ENCODE measurements at places on chromosomes 4 and X.

GRCh38 chr4:70943114-70943513 is 40.9 kb downstream of the MOB1B start:
- no peak for DNase-seq

DNA sequence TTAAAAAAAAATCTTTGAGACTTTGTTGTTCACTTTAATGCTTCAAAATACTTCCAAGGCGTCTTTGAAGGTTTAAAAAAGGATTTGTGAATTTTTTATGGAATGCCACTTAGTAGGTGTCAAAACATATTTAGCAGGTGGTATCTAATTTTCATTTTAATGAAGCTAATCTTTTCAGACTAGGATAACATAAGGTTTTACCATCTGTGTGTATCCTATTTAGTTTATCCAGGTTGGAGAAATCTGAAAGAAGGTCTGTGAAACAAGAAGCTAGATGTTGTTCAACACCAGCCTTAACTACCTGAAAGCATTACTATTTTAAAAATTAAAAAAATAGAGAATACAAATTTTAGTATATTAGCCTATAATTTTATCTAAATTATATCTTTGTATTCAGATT is 193.4 kb downstream of the GRID2 start:
- DNase-seq, result no peak

DNA sequence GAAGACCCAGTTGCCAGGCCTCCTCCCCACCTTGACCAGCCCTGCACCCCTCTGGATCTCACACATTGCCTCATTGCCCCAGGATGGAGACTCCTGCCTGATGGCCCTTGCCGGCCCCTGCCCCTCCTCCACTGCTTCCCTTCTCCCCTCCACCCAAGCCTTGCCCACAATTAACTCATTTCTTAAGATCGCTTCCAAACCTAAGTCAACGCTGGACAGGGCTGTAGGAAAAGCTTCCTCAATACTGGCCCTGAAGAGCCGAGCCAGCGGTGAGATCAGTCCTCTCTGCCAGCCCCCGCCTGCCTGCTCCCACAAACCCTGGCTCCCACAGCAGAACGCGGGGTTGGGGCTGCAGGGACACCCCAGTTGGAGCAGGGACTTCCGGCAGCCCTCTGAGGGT is 7.5 kb upstream of the HAUS7 start:
- no peak for DNase-seq

DNA sequence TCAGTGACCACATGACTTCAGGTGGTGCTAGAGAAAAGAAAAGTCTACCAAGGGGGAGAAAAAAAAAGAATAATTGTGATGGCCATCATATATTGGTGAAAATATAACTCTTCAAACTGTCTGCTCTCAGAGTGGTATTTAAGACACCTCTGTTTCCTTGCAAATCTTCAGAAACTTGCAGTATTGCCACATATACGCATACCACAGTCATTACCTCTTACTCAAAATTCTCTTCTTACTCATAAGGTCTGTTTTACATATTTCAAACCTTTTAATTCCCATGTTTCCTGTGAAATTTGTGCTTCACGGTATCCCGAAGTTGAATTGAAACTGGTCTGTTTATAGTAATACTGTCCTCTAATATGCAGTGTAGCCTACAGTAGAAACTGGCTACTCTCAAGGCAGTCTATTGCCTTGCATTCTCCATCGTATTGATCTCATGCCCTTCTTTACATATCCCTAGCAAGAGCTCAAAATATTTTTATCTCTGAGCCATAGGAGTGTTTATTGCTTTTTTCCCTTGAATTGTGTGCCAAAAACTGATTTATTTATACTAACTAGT is 34.7 kb upstream of the LHFPL1 start:
- no peak for DNase-seq

DNA sequence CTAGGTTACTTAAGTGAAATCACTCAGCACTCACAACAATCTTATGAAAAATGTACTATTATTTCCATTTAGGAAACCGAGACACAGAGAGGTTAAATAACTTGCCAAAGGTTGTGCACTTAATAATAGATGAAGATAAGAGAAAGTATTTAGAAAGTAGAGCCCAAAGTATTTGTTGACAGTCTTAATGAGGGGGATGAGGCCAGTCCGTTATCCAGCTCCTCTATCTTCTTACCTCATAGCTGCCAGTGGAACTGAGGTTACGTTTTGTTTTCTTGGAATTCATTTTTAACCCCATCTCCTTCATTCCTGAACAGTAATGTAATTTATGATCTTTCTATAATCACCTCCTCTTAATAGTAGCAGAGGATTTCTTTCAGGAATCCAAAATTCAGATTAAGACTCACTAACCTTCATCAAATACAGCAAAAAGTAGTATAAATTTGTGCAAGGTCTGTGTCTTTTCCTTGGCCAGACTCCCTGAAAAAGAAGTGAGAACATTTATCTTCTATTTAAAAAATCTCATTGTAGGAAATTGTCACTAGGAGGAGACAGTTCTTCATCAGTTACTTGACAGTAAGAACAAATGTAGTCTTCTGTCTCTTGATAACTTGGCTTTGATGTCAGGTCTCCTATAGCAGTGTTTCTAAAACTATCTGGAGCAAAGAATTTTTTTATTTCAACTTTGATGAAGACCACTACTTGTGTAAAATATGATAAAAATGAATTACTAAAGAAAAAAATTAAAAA is 35.5 kb downstream of the F8 start:
- DNase-seq, result no peak

All from CD8-positive, alpha-beta memory T cell (primary cell).